ENCODE measurements at places on chromosomes 7 and 10.

DNA sequence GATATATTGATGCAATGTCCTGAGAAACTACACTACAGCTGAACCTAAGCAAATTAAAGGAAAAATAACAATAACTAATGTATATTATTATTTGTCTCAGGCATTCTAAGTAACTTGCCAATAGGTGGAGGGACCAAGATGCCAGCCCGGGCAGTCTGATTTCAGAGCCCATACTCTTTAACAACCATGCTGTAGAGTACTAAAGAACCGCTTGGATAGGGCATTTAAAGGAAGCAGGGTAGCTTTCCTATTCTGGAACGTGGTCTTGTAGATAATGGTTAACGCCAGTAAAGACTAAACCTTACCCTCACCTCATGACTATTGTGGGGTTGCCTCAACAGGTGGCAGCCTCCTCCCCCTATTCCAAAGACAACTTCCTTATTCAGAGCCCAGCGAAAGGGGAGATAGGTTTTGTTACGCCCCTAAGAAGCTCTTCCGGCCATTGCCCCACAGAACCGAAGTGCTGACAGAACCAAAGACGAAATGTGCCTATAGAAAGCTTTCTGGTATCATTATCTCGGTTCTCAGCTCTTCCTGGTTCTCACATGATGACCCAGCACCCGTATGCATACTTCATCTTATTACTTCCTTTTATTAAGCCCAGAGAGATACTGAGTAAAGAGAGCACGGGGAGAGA lies 707 bp upstream of the C1GALT1 start:
- DNase-seq = peak; percentile 21

DNA sequence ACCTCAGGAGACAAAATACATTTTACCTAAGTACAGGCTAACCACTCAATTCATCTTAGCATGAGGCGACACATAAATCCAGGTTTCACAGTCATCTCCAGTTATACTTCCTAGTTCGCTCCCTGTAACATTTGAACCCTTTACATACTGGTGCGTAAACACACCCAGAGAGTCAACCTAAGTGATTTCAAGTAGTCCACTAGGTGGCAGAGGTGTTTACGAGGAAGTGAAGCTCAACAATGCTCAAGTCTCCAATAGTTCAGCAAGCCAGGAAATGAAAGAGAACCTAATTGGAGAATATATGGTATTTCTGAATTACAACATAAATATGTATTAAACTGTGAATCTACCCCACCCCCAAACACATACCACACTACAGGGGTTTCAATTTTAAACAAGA lies 76.3 kb upstream of the ABCB5 start:
- DNase-seq = peak; percentile 5

DNA sequence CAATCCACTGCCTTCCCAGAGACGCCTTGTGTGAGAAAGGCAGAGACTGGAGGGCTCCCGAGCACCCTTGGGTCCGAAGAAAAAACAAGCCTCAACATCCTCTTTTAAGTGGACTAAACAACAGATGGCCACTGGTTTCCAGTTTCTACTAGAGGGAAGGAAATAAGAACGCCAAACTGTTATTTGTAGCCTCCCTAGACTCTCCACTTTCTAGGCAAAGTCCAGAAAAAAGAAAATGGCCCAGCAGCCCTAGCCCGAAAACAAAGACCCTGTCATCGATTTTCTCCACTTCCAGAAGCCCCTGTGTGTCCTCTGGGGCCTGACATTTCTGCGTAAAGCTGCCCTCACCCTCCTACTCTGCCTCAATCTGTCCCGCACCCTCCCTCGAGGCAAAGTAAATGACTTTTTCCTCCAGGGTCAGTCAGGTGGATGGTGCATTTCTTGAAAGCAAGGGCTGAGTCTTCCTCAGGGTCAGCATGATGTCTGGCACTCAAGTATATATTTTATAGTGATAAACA lies 6.0 kb downstream of the RGS10 start:
- no peak for DNase-seq

- DNase-seq = no peak
Measured at GRCh38 chr10:96992721-96993120, 160.6 kb downstream of the LCOR start.

GRCh38 chr7:33444511-33444910 lies 315.1 kb downstream of the BBS9 start:
- DNase-seq = no peak

GRCh38 chr7:96055717-96056116 lies 266.2 kb downstream of the SLC25A13 start:
- no peak for DNase-seq

- DNase-seq = no peak
Measured at GRCh38 chr7:47080816-47081215, 501.1 kb downstream of the TNS3 start.

DNA sequence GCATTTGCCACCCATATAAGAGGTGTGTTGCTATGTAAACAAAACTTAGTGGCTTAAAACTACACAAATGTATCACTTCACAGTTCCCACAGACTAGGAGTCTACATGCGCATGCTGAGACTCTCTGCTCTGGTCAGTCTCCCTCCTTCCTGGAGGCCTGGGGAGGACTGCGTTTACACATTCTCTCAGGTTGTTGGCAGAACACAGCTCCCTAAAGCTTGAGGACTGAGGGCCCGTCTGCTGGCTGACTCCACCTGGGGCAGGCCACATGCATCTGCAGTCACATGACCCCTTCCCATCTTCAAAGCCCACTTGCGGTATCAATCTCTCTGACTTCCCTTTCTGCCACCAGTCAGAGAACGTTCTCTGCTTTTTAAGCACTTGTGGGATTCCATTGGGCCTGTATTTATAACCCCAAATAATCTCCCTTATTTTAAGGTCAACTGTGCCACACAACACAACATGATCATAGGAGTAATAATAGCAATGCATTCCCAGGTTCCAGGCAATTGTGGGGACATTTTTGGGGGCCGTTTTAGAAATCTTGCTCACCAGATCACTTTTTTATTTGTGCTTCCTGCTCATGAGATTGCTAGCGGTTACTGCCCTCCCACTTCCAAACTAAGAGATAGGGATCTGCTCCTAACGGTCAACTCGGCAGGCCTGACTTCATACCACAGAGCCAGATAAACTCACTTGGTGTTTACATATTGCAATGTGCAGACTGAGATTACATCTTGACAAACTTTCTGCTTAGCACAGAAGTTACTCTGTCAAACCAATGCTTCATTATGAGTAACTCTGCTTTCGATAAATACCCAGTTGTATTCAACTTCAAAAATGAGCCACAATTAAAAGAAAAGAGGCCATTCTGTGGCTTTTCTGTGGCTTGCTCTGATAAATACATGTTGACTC lies 96.3 kb downstream of the ALOX5 start:
- no peak for DNase-seq
